ENCODE measurements at places on chromosomes 5 and 9.

DNA sequence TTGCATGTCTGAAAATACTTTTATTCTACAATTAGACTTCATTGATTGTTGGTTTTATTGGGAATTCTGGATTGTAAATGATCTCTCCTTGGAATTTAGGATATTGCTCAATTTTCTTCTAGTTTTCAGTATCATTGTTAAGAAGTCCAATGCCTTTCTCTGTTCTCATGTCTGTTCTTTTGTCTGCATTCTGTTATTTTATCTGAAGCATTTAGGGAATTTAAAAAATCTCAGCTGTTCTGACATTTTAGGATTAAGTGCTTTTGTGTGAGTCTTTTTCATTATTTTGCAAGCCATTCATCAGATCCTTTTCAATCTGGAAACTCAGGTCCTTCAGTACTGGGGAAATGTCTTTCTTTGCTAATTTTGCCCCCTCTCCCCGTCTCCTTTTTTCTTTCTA, 4.4 kb upstream of the FER start:
- DNase-seq: peak; percentile 54

DNA sequence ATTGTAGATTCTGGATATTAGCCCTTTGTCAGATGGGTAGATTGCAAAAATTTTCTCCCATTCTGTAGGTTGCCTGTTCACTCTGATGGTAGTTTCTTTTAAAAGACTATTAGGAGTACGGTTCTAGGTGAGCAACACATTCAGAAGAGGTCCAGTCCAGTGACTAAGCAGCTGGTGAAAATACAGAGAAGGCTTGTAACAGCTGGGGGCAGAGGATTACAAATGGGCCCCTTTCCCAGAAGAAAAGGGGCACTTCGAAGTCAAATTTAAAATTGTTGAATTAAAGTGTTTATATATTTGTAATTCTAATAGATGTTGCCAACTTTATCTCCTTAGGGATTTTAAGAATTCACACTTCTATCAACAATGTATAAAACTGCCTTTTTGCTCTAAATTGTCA, 720.5 kb downstream of the TLE4 start:
- no peak for DNase-seq

GRCh38 chr5:120345947-120346346, 118.2 kb upstream of the PRR16 start:
- DNase-seq: no peak

- peak; percentile 14 for DNase-seq
These were observed 253.2 kb upstream of the KLF4 start for GRCh38 chr9:107742531-107743309.

DNA sequence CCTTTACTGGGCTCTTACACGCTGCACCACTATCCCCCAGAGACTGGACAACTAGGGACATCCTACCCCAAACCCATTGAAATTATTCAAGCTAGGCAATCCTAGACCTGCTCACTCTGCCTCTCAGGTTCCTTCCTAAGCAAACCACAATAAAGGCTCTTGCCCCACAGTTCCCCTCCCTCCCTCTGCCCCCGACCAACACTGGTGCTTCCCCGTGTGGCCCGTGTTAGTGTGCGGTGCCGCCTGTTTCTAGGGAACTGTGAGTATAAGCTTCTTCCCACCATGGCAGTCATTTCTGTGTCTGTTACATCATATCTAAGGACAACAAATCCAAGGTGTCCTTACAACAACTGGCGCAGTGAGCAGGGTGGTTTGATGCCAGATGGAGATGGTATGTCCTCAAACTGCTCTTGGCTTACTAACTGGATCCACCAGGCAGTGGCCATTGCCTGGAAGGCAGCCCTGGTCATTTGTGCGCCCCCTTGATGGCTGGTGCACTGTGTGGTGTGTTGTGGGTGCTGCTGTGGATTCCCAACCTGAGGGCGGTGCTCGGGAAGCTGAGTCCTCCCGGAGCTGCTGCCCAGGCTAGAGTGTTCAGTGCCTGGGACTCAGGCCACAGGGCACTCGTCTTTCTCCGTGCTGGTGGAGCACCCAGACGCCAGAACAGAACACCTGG, 8.4 kb upstream of the MXD3 start:
- no peak for DNase-seq

GRCh38 chr5:147327905-147328304, 93.1 kb downstream of the STK32A start:
- no peak for DNase-seq

GRCh38 chr5:96259151-96259772, 173.8 kb downstream of the PCSK1 start:
- peak; percentile 56 for DNase-seq

DNA sequence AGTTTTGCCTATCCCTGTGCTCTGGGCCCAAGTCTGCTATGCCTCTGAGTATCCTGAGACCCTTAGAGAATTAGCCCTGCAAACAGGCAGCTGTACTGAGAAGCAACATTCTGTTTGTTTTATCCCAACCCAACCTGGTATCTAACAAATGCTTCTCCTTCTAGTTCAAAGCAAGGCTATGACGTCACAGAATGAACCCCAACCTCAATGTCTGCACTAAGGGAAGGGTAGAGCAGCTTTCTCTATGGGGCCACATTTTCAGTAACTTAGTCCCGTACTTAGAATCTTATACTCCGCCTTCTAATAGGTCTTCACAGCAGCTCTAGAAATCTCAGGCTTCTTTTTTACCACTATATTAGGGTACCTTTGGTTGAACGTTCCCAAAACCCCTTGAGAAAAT, 169.6 kb downstream of the TSSK1B start:
- no peak for DNase-seq

DNA sequence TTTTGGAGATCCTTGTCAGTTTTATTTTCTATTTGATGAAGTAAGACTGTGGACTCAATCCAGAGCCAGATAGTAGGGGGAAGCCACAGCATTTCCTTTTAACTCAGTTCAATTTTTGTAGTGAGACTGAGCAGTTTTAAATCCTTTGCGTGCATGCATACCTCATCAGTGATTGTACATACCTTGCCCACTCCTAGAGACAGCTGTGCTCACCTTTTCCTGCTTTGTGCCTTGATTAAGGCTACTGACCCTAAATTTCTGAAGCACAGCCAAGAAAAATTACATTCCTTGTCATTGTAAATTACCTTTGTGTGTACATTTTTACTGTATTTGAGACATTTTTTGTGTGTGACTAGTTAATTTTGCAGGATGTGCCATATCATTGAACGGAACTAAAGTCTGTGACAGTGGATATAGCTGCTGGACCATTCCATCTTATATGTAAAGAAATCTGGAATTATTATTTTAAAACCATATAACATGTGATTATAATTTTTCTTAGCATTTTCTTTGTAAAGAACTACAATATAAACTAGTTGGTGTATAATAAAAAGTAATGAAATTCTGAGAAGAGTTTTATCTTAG, 17.8 kb downstream of the DIMT1 start:
- no peak for DNase-seq

- DNase-seq: no peak
These were observed 33.4 kb downstream of the SYK start for GRCh38 chr9:90834828-90835595.

GRCh38 chr5:88090506-88090905, 178.1 kb downstream of the TMEM161B start:
- no peak for DNase-seq

- DNase-seq: no peak
These were observed 57.6 kb downstream of the FOXD1 start for GRCh38 chr5:73390972-73391371.

- no peak for DNase-seq
These were observed 31.0 kb downstream of the CYSTM1 start for GRCh38 chr5:140205952-140206351.

DNA sequence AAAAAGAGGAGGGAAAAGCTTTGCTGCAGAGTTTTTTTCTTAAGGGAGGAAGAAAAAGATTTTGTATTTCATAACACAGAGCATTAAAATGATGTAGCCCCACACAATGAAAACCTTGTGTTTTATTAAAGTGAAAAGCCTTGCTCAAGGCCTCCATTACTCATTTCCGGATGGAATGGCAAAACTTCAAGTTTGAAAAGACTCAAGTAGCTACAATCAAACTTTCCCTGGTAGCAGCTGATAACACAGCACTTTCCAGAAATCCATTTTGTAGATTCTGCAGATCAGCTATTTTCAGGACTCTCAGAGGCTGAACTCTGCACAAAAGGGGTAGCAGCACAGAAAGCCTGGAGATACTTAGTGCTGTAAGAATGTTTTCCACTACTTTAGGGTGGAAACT, 374.8 kb downstream of the NFIB start:
- peak; percentile 75 for DNase-seq

DNA sequence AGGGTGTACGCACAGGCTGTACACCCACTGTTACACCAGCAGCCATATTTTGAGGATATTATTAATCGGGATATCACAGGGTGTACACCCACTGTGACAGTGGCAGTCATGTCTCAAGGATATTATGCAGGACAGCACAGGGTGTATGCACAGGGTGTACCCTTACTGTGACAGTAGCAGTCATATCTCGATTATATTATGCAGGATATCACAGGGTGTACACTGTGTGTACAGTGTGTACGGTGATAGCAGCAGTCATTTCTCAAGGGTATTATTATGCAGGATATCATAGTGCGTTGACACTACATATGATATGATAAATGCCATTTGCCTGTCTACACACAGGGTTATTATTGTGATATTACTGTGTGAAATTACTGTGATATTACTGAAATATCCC, 80.5 kb upstream of the SLC25A48 start:
- DNase-seq: no peak
